Muscle of leg (tissue), 16 donors: ENCODE measurements at places on chromosomes 5 and 9. TPM values are rescaled to one million over a fixed set of nuclear protein-coding genes. Genes with fewer than 3 reads are reported as not detected.

DNA sequence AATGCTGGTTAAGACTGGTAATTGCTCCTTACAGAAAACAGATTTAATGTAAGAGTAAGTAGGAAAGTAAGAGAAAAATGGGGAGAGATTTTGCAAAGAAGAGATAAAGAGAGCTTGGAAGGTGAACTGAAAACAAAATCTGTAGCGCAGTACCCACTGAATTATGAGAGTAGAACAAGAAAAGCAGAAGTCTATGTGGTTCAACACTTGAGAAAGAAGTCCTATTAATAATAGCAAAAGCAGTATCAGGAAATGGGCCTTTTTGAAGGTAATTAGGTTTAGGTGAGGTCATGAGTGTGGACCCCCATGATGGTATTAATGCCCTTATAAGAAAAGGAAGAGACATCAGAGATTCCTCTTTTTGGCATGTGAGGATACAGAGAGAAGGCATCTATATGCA is 460.6 kb downstream of the CETN3 start:
- DNase-seq, result no peak

DNA sequence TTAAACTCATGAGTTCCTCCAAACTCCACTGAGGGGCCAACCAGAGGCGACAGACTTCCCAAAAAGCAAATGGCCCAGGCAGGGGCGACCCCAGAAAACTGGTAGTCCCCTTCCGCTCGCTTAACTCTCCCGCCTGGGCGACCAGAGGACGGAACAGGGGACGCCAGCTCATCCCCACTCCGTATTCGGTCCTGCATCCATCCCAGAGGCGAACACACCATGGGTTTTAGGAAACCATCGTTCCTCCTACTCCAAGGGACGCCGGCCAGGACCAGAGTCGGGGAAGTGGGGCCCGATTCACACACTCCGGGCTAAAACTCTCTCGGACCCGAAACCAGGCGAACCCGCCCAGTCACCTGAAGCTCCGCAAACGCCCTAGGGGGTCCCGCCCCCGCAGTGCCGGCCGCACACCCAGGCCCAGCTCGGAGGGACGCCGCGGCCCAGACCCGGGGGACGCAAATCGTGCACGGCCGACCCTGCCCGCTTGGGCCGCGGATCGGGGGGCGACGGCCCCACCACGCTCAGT is 478 bp downstream of the TEX10 start:
- DNase-seq, result peak; percentile 44

AK1 gene
- polyA plus RNA-seq, result 1,179 TPM

DNA sequence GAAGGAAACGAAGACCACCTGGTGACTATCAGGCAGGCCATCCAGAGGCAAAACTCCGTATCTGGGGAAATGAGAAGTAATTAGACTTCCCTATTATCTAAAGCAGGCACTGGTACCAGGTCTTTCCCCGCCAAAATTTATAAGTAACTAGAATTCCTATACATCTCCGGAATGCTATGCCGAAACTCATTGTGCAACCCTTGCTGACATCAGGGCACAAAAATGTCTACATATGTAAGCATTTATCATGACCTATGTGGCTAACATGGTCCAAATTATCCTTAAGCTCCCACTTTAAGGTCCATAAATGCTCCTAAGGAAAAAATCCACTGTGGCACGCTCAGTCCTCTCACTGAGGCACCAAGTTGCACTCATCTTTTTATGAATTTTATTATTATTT is 17.8 kb downstream of the ACTL7B start:
- peak; percentile 5 for DNase-seq

DNA sequence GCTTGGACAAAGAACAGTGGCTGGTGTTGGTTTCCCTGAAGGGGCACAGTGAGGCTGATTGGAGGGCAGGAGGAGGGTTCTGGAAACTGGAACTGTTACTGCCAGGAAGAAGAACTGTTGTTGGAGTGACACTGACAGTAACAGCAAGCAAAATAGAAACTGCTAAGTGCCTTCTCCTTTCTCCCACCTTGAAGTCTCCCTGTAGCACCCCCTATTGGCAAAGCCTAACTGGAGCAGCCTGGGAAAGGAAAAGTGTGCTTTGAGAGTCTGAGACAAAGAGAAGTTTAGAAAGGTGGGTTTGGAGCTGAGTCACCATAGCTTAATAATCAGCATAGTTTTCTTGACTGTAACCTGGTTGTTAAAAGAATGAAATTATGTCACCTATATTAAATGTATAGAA is 2.5 kb upstream of the TMEM174 start:
- DNase-seq, result no peak

DNA sequence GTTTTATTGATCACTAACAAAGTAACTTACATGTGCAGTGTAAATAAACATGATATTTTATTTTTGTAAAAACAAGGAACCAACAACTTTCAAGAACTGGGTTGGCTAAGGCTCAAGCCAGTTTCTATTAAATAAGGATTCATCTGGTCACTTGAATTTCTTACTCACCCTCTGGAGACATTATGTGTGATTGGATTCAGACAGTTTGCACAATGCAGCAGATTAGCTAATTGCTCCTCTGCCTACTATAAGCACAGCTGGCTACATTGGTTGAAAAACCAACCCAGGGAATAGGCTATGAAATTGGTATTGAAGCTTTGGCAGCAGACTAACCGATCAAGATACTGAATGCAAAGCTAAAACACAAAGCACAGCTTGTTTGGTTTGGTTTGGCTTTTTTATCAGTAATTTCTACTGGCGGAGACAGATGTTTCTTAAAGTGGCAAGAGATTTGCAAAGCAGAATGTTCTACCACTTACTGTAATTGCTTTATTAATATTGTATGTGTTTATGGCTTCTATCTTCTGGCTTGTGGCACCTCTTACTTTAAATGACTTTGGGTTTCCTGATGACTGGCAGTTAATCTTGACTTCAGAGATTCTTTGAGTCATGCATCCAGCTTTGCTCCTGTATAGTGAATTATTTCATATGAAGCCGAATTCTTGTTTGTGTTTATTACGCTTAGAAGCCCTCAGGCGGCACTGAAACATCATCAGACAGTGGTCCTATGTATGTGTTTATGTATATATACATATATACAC is 231.5 kb downstream of the MPDZ start:
- DNase-seq, result no peak

GRCh38 chr5:172881691-172882370 is 47.8 kb downstream of the ERGIC1 start:
- DNase-seq, result no peak

DNA sequence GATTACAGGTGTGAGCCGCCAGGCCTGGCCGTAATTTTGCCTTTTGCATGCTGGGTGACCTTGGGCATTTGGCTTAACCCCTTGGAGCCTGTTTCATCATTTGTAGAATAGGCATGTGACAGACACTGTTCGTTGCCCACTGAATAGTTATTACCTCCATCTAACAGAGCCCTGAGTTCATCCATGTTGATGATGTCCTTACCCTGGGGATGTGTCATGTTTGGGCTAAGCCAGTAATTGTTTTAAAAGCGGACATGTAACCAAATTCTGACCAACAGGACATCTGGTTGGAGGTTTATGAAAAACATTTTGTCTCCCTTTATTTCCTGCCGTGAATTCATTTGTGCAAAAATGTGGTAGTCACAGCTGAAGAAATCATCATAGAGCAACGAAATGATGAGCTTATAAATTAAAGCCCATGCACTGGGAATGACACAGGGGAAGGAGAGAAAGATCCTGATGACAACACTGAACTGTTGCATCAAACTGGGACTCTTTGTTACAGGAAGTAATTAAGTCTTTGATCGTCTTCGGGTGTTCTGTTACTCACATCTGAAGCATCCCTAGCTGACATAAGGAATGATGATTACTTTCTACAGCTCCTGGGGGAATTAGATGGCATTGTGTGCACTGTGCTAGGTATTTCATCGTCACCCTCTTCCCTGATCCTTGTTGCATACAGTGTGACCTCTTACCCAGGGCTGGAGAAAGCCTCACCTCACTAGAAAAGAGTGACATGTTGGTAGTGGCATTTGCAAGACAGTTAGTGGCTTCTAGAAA is 117.8 kb downstream of the FGF18 start:
- DNase-seq, result no peak

DNA sequence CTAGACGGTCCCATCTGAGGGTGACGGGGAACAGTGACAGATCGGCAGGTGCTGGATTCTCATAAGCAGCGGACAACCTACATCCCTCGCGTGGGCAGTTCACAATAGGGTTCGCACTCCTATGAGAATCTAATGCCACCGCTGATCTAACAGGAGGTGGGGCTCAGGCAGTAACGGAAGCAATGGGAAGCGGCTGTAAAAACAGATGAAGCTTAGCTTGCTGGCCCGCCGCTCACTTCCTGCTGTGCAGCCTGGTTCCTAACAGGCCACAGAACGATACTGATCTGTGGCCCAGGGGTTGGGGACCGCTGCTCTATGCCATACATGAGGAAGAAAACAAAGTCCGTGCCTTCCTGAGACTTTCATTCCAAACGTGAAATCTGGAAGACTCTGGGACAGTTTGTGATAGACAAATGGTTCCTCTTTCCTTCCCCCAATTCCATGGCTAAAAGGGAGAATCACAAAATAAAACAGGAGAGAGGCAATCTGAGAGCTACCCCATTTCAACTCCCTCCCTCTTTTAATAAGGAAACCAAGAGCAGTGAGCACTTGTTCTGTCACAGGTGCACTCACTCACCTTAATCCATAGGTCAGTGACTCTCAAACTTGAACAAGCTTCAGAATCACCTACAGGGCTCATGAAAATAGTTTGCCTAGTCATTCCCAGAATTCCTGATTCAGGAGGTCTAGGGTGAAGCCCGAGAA is 12.1 kb downstream of the PDCL start:
- peak; percentile 46 for DNase-seq

GRCh38 chr5:143019614-143020515 is 249.7 kb downstream of the ARHGAP26 start:
- no peak for DNase-seq

GRCh38 chr5:97192580-97193354 is 9.7 kb upstream of the RIOK2 start:
- no peak for DNase-seq

- peak; percentile 76 for DNase-seq
Measured at GRCh38 chr5:144142139-144142823, 28.2 kb downstream of the YIPF5 start.

DNA sequence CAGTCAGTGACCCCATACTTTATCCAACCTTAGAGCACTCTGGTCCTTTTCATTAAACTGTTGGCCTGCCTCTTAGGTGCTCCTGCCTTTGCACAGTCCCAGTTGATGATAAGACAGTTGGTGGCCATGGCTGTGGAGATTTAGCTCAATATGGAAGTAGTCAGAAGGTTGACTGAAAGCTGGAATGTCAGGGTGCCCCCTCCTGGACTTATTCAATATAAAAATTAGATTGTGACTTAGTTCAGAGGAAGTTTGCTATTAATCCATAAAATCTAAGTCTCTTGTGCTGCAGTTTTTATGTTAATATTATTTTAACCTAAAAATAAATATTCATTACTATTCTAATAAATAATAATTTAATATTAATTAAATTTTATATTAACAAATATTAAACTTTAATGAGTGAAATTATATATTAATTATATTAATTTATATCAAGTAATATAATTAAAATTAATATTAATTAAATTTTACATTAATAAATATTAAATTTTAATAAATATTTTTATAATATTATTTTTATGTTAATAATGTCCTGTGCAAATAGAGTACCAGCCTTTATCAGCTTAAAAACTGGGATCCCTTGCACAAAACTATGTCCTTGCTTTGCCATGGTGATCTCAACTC is 77.7 kb upstream of the ADAMTSL1 start:
- no peak for DNase-seq

- no peak for DNase-seq
Measured at GRCh38 chr9:25994605-25995004, 316.4 kb upstream of the TUSC1 start.

- no peak for DNase-seq
Measured at GRCh38 chr9:69932901-69933300, 110.7 kb upstream of the MAMDC2 start.

SAPCD2 gene
- polyA plus RNA-seq, result 5.2 TPM

- DNase-seq, result no peak
Measured at GRCh38 chr9:124008303-124008693, 3.3 kb upstream of the LHX2 start.

DNA sequence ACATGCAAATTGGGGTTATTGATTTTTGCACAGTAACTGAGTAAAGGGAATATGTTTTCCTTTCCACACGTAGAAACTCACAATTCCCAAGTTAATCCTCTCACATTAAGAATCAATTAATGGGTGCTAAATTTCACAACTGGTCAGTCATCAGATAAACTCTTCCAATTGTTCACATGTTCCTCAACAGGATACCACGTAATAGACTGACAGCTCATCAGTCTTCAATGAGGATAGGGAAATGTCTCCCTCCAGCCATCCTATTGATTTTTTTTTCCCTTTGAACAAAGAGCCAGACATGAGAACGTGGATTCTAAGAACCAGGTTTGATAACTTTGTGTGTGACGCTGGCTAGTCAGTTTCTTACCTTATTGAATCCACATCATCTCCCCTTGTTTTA is 768 bp upstream of the CER1 start:
- no peak for DNase-seq

PNPLA7 gene
- 2.9 TPM for polyA plus RNA-seq

- no peak for DNase-seq
Measured at GRCh38 chr9:73037613-73038012, 84.8 kb upstream of the ALDH1A1 start.

- no peak for DNase-seq
Measured at GRCh38 chr5:133702791-133703770, 90.7 kb upstream of the FSTL4 start.

- DNase-seq, result peak; percentile 67
Measured at GRCh38 chr5:41193456-41194205, 19.7 kb downstream of the C6 start.

GRCh38 chr9:34555500-34555899 is 32.7 kb upstream of the ENHO start:
- DNase-seq, result no peak

DNA sequence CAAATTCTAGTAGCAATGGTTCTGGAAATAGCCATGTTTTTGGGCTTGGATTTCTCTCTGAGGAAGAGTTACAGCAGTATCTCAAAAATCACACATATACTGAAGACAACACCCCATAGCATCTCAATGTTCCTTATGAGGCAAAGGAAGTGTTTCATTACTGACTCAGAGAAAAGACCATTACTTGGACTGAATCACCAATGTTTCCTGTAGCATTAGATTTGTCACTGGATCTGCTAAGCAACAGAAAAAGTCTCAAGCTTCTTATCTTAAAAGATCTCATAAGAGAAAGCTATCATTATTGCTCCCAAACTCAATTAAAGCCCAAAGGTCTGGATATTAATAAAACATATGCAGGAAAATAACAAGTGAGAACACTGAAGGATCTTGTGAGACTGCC is 272.4 kb downstream of the ADAMTS6 start:
- DNase-seq, result no peak

GRCh38 chr5:35919191-35919590 is 19.2 kb downstream of the CAPSL start:
- DNase-seq, result peak; percentile 20
